RPMI7951 (cell line): ENCODE measurements at places on chromosomes 2 and 18.

- peak; percentile 75 for DNase-seq
These were observed 54.5 kb downstream of the SCN2A start for GRCh38 chr2:165293440-165294420.

GRCh38 chr18:6504605-6505497, 90.1 kb upstream of the L3MBTL4 start:
- no peak for DNase-seq

GRCh38 chr2:238653431-238654109, 194.3 kb upstream of the TWIST2 start:
- no peak for DNase-seq

GRCh38 chr2:217810260-217810659, 192.5 kb downstream of the TNS1 start:
- DNase-seq = no peak

DNA sequence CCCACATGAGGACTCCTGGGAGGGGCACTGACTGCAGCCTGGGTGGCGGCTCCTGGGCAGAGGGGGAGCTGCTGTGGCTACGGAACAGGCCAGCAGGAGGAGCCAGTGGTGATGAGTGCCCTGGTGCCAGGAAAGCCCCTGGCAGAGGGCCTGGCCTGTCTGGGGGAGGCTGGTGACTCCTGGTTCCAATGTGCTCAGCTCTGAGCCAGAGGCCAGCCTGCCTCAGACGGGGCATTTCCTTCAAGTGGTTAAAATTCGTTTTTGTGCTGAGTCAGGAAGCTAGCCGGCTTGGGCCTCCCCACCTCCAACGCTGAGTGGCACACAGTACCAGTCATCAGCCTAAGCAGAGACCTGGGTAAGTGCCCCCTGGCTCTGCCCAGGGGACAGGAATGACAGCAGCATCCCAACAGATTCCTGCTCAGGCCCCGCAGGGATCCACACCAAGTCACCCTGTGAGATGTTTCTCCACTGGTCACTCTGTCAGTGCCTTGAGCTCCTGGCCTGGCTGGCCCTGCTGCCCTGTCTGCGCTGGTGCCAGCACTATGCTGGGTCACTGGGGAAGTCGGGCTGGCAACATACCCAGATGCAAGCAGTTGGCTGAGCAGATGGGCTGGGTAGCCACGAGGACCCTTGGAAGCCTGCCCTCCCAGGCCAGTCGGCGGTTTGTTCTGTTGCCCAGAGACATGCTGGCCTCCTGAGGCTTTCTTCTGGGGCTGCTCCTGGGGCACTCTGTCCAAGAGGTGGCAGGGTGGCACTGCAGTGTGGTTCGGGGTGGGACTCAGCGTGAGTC, 7.1 kb upstream of the KLF11 start:
- DNase-seq = peak; percentile 80

DNA sequence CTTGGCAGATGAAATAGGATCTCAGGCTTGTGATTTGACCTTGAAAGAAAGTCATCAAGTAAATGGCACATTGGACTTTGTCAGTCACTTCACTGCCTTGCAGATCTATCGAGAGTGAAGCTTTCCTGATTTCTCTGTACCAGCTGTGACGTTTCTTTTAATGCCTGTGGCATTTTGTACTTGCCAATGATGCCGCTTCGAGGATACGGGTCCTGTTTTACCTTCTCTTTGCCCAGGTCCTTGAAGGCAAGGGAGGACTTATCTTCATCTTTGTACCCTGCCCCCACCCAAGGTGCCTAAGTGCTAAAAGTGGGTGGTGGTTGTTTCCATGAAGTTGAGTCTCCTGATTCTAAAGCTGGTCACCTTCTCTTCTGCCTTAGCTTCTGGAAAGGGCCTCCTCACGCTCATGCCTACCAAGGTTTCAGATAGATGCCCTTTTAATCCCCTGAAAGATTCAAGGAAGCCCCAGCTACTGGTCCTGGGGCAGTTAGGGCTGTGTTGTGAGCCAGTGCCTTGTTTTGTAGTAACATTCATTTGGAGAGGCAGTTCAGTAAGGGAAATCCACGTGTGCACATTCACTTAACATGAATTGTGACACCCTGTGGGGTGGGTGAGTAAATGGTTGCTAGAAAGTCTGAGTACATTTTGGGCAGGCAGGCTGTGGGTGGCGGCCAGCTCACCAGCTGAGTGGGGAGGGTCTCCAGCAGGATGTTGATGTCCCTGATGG, 6.1 kb downstream of the LBH start:
- no peak for DNase-seq

GRCh38 chr2:70526126-70526525, 27.5 kb downstream of the TGFA start:
- DNase-seq = no peak

GRCh38 chr2:21836261-21836660, 712.5 kb downstream of the TDRD15 start:
- DNase-seq = no peak
